CD4-positive, alpha-beta T cell treated with Interleukin-6 at 100 ng/mL for 8 hours (primary cell): ENCODE measurements at places on chromosomes 2 and 18.

GRCh38 chr2:74576863-74577229 lies 22.3 kb downstream of the DOK1 start:
- no peak for DNase-seq

- no peak for DNase-seq
These were observed 101.0 kb upstream of the CERS6 start for GRCh38 chr2:168355121-168355520.

- no peak for DNase-seq
These were observed 123.7 kb downstream of the PIK3C3 start for GRCh38 chr18:42078711-42079110.

GRCh38 chr2:20187331-20187730 lies 37.6 kb downstream of the SDC1 start:
- no peak for DNase-seq

GRCh38 chr18:23539296-23539695 lies 36.0 kb downstream of the RMC1 start:
- DNase-seq: no peak

GRCh38 chr2:17658251-17658843 lies 95.3 kb downstream of the SMC6 start:
- DNase-seq: no peak

DNA sequence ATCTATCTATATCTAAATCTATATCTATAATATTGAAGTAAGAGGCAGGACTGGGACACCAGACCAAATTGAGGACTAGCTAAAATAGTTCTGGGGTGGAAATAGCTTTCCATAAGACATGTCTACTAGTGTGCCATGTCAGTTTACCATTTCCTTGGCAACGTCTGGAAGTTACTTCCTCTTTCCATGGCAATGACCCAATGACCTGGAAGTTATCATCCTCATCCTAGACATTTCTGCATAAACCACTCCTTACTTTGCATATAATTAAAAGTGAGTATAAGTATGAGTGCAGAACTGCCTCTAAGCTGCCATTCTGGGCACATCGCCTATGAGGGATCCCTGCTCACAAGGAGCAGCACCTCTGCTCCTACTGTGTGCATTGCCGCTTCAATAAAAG lies 734.0 kb upstream of the GCFC2 start:
- DNase-seq: no peak

- DNase-seq: no peak
These were observed 65.3 kb upstream of the DTNB start for GRCh38 chr2:25738383-25739343.

DNA sequence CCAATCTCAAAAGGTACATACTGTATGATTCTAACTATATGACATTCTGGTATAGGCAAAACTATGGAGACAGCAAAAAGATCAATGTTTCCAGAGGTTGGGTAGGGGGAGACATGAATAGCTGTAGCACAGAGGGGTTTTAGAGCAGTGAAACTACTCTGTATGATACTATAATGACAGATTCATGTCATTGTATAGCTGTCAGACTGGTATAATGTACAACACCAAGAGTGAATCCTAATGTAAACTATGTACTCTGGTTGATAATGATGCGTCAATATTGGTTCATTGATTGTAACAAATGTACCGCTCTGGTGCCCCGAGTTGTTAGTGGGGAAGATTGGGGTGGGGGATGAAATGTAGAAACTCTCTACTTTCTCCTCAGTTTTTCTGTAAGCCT lies 172.4 kb upstream of the SPOPL start:
- DNase-seq: no peak

GRCh38 chr2:156728328-156728727 lies 292.1 kb downstream of the GPD2 start:
- no peak for DNase-seq

- peak; percentile 41 for DNase-seq
These were observed 141.0 kb downstream of the UXS1 start for GRCh38 chr2:106053116-106053515.
